ENCODE measurements at places on chromosomes 3 and 15.

GRCh38 chr15:98737159-98737558, 88.8 kb downstream of the IGF1R start:
- DNase-seq, result no peak

DNA sequence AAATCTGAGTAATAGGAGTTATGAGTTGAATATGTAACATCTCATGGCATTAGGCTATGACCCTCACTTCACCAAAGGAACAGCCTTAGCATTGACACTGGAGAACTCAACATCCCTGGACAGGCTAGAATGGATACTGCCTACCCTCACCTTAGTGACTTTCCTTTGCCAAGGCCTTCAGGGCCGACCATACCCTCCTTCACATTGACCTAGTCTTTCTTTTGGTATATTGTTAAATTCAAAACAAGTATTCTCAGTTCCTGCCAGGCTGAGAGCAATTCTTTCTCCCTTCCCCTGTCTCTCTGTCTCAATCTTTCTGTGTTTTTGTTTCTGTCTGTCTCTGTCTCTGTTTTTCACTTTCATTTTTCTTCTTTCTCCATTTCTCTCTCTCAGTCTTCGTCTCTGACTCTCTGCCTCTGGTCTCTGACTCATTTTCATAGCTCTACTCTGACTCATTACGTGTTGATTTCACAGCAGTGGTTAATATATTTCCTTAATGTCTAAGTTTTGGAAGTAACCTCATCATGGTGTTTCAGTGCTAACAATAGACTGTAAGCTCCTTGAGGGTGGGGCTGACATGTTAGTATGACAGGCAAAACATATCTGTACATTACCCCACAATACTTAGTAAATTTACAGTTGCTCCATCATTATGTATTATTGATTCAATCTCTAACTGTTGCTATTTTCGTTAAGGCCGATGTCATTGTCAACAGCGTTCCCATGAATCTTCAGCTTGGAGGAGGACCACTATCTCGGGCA, 32.5 kb downstream of the PARP15 start:
- DNase-seq, result no peak

GRCh38 chr3:14508966-14509795, 31.0 kb downstream of the GRIP2 start:
- peak; percentile 62 for DNase-seq

DNA sequence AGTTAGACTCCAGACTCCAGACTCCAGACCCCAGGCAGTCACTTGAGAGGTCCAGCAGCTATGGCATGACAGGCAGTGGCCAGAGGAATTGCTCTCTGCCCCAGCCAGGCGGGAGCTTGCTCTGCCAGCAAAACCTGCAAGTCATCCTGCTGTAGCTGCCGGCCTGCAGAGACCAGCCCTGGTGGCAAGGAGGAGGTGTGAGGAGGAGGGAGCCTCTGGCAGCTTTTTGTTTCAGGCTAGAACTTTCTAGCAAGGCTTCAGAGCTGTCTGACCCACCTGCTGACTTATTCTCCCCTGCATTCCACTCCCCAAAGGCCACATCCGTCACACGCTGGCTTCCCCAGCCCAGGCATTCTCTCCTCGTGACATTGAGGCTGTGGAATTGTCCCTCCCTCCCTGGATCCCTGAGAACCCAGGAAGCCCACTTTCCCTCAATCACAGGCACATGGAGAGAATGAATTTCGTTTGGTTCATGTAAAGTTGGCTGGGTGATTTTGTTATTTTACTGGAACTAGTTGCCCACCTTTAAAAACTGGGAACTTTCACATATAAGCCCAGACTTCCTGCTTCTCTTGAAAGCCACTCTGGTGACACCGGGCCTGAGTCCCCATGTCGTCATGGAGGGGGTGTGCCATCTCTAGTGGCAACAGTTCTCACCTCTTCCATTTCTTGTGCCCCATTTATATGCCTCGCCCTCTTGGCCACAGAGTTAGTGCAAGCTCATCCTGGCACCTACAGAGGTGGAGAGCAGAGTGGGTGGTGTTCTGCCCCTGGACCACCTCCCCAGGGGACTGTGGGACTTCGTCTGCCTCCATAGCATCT, 82.7 kb downstream of the ABHD5 start:
- DNase-seq, result no peak

GRCh38 chr3:106114220-106114619, 245.4 kb upstream of the CBLB start:
- no peak for DNase-seq

DNA sequence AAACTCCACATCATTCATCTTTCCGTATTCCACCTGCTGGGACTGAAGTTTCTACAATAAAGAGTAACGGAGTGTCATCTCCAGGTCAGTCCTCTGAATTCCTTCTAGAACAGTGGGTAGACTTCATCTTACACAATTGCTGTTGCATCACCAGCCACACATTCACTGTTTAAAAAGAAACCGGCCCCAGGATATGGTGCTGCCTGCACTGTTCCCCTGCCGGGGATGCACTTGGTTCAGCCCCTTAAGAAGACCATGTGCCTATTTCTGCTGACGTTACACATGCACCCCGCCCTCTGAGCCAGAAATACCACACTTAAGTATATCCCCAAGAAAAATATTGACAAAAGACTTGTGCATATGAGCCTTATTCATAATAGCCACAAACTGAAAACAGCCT, 233.4 kb downstream of the FEZF2 start:
- no peak for DNase-seq

- DNase-seq, result peak; percentile 52
Measured at GRCh38 chr15:90004671-90005070, 3.5 kb downstream of the ZNF710 start.

- no peak for DNase-seq
Measured at GRCh38 chr3:177529071-177529550, 331.8 kb upstream of the TBL1XR1 start.

GRCh38 chr15:21261965-21262850, 178.1 kb downstream of the POTEB3 start:
- DNase-seq, result no peak

GRCh38 chr3:106688464-106688863, 688.8 kb upstream of the CCDC54 start:
- DNase-seq, result no peak

GRCh38 chr15:59283717-59284391, 77.2 kb downstream of the LDHAL6B start:
- DNase-seq, result no peak

GRCh38 chr3:136690599-136690998, 61.6 kb downstream of the STAG1 start:
- no peak for DNase-seq

DNA sequence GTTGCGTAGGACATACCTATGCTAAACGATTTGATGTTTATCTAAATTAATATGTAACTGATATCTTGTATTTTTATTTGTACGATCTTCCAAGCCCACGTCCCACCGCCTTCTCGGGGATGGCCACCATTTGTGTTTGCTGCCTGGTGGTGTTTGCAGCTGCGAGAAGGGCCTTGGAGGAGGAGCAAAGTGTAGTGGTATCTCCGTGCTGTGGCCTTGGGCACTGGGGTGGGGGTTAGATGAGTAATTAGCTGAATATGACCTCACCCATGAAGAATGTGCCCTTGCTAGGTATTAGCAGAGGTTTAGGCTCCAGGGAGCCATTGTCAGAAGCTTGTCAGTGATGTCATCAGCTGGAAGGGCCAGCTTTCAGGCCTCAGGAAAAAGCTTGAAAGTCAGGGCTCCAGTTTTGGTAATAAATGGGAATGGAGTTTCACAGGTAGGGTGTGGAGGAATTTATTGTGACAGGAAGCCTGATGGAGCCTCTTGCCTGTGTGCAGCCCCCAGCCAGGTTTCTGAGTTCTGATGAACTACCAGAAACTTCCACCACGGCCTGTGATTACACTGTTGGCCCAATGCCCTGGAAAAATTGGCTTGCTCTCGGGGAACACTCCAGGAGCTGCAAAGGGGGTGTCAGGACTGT, 41.0 kb downstream of the FLNB start:
- no peak for DNase-seq

- DNase-seq, result no peak
Measured at GRCh38 chr3:112568642-112569041, 6.8 kb downstream of the SLC35A5 start.

- no peak for DNase-seq
Measured at GRCh38 chr15:52085299-52085698, 27.3 kb downstream of the BCL2L10 start.

Data from stimulated activated CD4-positive, alpha-beta T cell treated with anti-CD3 and anti-CD28 coated beads, Interleukin-15, amount 100 ng/mL, for 48 hours (primary cell).